Suppressor macrophage (primary cell): ENCODE measurements at places on chromosomes 12 and 14.

- no peak for DNase-seq
Observed at GRCh38 chr12:95266254-95266653, 48.6 kb downstream of the VEZT start.

GRCh38 chr12:116106870-116107269, 170.6 kb downstream of the MED13L start:
- no peak for DNase-seq

DNA sequence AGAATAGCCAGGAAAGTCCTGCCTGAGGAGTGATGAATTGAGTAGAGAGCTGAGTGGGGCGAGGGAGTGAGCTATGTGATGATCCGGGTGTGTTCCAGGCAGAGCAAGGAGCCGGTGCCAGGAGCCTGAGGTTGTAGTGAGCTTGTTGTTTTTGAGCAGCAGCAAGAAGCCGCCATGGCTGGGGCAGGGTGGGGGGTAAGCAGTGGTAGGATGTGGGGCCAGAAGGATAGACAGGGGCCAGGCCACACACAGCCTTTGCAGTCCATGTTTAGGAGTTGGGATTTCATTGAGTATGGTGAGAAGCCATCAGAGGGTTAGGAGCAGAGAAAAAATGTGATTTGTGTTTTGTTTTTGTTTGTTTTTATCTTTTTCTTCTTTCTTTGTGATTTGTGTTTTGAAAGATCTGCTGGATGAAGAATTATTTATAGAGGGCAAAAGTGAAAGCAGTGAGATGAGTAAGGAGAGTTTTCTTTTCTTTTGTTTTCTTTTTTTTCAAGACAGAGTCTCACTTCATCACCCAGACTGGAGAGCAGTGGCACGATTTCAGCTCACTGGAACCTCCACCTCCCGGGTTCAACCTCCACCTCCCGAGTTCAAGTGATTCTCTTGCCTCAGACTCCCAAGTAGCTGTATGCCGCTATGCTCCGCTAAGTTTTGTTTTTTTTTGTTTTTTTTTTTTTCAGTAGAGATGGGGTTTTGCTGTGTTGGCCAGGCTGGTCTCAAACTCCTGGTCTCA, 92.3 kb upstream of the BCAT1 start:
- no peak for DNase-seq

DNA sequence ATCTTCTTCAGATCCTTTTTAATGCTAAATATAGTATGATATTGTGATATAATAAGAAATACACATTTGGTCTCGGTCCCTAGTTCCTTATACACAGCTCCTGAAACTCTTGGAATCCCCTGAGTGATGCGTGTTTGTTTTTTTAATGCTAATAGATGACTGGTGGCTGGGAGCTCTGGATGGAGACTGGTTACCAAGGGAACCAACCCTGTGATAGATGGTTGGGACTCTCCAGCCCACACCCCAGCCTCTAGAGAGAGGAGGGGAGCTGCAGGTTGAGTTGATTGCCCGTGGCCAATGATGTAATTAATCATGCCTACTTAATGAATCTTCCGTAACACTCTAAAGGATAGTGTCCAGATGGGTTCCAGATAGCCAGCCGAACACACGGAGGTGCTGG, 140.6 kb downstream of the FBXL14 start:
- DNase-seq: no peak

DNA sequence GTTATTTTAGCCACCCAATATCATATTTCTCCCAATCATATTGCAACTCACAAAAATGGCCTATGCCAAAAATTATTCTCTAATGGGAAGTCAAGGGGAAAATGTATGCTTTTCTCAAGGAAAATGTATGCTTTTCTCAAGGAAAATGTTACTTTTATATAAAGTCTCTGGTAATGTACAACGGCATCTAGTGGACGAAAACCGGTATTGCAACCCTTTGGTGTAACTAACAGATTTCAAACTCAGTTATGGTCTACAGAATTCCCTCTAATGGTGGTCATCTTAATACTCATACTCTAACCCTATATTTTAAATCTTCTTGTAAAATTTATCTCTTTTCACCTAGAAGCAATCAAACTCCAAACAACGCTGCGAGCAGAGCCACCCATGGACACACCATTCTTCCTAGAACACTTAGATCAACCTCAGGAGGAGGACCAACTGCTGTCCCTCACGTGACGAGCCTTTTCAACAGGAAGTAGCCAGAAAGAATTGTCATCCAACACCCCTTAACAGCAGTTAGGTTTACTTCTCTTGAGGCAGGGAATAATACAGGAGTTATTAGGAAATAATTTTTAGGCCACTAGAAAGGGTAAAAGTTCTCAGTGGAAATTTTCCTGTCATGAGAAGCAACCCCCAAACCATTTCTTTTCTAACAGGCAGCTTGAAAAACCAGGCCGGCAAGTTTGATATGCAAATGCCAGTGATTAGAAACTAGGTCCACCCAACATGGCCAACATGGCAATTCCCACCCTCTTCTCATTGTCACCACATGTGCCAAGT, 20.1 kb downstream of the APOBEC1 start:
- DNase-seq: peak; percentile 72

DNA sequence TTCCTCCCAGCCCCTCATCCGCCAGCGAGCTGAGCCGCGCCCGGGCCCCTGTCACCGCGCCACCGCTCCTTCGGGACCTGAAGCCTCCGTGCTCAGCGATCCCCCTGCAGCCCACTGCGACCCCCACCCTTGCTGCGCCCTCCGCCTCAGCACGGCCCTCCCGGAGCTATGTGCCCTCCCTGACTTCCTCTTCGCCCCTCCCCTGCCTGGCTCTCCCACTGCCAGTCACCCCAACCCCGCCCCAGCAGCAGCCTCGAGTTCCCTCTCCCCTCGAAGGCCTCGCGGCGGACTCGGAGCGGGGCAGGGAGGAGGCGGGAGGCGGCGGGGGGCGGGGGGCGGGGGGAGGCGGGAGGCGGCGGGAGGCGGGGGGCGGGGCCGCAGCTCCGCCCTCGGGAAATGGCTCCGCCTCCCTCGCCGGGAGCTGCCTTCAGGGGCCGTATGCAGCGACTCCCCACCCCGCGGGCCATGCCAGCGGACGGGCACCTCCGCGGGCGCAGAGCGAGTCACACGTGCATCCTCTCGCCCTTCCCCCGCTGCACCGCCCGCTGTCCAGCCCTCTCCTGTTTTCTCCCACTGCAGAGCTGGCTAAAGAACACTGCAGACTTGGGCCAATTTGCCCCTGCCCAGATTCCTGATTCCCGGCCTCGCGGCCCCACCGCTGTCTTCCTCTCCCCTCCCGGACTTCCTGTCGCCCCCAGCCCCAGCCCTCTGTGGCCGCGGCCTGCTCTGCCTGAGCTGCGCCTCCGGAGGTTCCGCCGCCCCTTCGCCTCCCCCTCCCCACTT, 29.1 kb upstream of the ADIPOR2 start:
- DNase-seq: peak; percentile 90

DNA sequence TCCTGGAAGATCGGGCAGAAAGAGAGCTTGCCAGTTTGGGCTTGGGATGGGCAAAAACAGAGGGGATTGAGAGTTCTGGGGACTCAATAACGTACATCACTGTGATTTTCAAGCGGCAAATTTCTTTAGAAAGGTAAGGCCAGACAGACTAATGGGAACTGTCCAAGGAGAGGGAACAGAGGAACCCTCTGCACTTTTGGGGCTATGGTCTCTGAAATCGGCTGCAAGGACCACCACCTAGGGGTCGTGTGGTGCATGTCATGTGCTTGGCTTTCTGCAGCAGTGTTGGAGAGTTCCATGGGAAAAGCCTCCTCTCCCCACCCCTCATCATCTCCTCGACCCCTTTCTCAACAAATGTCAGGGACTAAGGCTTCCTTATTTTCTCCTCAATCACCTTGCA, 79.6 kb downstream of the PPM1A start:
- no peak for DNase-seq
